ENCODE measurements at places on chromosomes 11 and 22. TPM values are rescaled to one million over a fixed set of nuclear protein-coding genes. Genes with fewer than 3 reads are reported as not detected.

FGF4 gene
- polyA plus RNA-seq = not detected

EXPH5 gene
- polyA plus RNA-seq = 0.96 TPM

VPS37C gene
- 0.56 TPM for polyA plus RNA-seq

DNA sequence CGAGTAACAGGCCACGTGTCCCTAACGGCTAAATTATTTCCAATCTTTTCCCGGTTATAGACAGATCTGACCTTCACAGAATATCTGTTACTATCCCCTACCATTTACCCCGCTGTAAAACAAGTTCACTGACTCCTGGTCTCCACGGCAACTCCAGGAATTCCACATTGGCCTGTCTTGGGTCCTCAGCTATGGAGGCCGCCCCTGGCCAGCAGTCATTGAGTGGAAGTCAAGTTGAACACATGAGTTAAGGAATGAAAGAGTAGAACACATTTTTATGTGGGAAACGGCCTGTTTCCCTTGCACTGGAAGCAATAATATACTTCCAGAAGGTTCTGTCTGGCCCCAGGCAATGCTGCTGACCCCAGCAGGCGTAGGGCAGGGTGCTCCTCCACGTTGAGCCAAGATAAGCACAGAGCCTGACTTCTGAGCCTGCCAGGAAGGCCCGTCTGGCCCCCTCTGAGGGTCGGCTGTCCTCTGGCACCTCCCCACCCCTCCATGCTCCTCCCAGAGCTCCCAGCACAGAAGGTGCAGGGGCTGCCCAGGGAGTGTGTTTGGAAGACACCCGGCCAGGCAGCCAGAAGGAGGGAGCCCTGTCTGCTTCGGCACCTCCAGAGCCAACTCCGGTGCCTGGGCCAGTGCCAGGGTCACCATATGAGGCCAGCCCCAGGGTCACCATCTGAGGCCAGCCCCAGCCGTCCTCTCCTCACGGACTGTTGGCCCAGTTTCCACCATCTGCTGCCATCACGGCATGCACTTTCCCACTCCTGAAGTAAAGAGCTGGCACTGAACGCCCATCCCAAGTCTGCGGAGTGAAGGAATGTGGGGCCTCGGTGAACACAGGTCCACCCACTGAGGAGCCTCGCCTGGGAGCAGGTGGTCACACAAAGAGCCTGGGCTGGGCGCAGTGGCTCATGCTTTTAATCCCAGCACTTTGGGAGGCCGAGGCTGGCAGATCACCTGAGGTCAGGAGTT lies 813.2 kb downstream of the BRD1 start:
- no peaks in the 10 kb centered on the region for H3K4me1 ChIP-seq
- H3K4me3 ChIP-seq = no peak overlapping the region
- no peaks in the 10 kb centered on the region for H3K36me3 ChIP-seq
- H3K27me3 ChIP-seq = no peaks in the 10 kb centered on the region

GRCh38 chr11:65859812-65860277 lies 388 bp upstream of the MUS81 start:
- peaks cover 42% of the 10 kb centered on the region for H3K36me3 ChIP-seq
- H3K4me3 ChIP-seq = peak overlapping the region; percentile 95
- no peak for DNase-seq
- peaks cover 62% of the 10 kb centered on the region for H3K4me1 ChIP-seq
- H3K27me3 ChIP-seq = no peaks in the 10 kb centered on the region

GRCh38 chr11:73217131-73217809 lies 811 bp upstream of the P2RY2 start:
- no peak overlapping the region for H3K4me3 ChIP-seq
- no peak for DNase-seq
- H3K27ac ChIP-seq = no peak overlapping the region

GRCh38 chr11:132039521-132039920 lies 669.1 kb downstream of the NTM start:
- H3K4me1 ChIP-seq = no peaks in the 10 kb centered on the region
- no peaks in the 10 kb centered on the region for H3K27me3 ChIP-seq
- H3K27ac ChIP-seq = no peak overlapping the region
- H3K4me3 ChIP-seq = no peak overlapping the region
- no peaks in the 10 kb centered on the region for H3K36me3 ChIP-seq
